NCI-H2227 treated with DMSO at 0.1 percent for 48 hours (cell line): ENCODE measurements at places on chromosomes 6 and 20.

DNA sequence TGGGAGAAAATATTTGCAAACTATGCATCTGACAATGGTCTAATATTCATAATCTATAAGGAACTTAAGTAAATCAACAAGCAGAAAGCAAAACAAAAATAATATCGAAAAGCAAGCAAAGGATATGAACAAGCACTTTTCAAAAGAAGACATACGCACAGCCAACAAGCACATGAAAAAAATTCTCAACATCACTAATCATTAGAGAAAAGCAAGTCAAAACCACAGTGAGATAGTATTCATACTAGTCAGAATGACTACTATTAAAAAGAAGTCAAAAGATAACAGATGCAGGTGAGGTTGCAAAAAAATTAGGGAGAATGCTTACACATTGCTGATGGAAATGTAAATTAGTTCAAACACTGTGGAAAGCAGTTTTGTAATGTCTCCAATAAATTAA is 410.2 kb downstream of the MMUT start:
- DNase-seq: no peak

DNA sequence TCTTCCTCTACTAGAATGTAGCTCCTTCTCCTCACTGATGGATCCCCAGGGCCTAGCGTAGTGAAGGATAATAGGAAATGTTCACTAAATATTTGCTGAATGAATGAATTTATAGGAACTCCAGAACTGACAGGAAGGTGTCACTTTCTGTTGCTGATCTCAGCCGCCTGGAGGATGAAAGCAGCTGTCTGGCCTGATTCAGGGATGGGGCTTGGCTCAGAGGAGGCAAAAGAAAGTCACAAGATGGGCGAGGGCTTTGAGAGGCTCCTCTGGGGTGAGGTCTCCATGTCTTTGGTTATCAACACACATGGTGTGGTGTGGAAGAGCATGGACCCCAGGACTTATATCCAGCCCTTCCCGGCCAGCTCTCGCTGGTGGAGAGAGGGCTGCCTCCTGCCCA is 11.5 kb upstream of the CCDC167 start:
- DNase-seq: no peak

DNA sequence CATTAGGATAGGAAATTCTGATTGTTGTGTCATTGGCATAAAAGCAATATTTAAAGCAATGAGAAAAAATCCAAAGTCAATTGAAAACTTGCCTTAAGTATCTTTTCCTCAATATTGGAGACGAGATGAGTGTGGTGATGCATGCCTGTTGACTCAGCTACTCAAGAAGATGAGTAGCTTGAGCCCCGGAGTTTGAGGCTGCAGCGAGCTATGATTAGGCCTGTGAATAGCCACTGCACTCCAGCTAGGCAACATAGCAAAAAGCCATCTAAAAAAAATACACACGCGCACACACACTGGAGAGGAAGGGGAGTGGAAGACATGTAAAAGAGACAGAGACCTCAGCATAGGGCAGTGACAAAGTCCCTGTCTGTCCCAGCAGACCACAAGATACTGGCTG is 9.7 kb upstream of the MARCKS start:
- DNase-seq: peak; percentile 40

DNA sequence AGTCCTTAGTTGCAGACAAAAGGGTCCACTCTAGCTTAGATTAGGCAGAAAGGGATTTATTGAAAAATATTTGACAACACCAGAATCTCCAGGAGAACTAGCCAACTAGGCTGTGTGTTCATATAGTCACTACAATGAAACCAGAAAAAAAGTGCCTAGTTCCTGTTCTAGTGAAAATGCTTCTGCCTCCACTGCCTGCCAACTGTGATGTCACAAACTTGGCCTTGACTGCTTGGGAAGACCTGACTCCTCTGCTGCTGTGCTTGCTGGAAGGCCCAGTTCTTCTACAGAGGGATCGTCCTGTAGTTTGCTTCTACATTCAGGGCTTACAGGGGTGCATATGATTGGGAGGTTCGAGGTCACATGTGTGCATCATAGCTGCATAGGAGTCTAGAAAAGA is 40.3 kb upstream of the XRN2 start:
- no peak for DNase-seq

DNA sequence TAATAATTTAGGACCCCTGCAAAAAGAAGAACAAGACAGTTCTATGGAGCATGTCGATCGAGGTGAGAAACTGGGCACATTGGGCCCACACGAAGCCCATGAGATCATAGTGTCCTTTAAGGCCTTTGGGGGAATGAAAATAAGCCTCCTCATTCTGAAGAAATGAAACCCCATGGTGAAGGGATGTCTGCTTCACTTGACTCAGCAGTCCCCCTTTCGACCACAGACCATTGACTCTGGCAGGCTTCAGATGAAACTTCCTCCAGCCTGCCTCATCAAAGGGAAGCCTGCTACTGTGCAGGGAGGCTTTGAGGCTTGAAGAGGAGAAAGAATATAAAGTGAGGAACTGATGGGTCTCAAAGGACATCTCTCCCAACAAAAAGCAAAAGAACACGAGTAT is 144.2 kb upstream of the FBXL4 start:
- DNase-seq: no peak

- DNase-seq: no peak
Measured at GRCh38 chr6:157538168-157538567, 157.2 kb downstream of the ZDHHC14 start.

- no peak for DNase-seq
Measured at GRCh38 chr6:143555582-143555981, 44.1 kb upstream of the FUCA2 start.

- DNase-seq: no peak
Measured at GRCh38 chr6:154356113-154356512, 490 bp downstream of the IPCEF1 start.

DNA sequence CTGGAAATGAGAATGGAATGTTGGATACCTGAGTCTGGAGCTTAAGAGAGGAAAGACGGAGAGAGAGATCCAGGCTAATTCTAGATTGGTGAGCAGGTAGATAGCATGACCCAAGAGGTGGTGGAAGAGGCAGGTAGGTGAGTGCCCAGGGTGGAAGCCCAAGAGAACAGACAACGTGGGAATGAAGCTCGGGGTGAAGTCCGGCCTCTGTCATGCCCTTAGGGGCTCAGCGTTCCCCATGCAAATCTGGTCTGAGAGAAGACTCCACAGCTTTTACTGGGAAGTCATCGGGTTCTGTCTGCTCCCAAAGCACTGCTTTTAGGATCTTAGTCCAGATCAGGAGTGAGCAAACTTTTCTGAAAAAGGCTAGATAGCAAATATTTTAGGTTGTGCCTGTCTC is 3.6 kb downstream of the NELFCD start:
- DNase-seq: no peak

DNA sequence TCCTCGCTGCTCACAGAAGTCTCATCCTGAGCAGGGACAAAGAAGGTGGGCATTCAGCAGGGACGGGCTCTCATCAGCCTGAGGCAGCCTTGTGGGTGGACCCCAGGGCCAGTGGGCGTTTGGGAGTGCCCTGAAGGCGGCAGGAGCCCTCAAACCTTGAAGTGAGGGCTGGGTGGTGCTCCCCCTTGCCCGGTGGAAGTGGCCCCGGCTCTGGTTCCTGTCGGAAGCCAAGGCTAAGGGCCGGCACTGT is 110.5 kb downstream of the NOL4L start:
- DNase-seq: no peak

DNA sequence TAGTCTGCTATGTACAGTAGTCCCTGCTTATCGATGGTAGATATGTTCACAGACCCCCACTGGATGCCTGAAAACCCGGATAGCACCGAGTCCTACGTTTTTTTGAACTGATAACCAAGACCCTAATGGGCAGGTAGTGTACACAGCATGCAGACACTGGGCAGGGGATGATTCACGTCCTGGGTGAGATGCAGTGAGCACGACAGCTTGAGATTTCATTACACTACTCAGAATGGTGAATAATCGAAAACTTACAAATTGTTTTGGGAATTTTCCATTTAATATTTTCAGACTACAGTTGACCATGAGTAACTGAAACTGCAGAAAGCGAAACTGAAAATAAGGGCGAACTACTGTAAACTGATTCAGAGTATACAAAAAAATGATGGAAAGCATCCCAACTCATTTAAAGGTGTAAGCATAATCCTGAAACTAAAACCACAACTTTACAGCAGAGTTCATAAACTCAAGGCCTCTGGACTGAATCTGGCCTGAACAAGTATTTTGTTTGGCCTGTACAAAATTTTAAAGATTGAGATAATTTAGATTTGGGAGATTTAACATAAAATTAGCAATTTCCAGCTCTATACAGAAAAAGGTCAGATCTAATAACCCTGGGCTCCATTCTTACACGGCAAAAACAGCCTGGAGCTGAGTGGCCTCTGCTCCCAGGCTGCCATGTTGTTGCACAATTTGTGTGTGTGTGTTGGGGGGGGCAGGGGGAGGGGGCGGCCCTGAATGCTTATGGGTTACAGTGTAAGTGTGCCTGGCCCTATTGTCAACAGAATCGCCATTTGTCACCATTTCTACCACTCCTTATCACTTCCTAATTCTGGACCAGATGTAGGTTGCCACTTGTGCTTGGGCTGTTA is 34.9 kb downstream of the RNF24 start:
- peak; percentile 28 for DNase-seq

GRCh38 chr6:13285705-13286104 is 42.6 kb downstream of the TBC1D7 start:
- DNase-seq: no peak

- no peak for DNase-seq
Measured at GRCh38 chr6:137550535-137550934, 56.3 kb upstream of the OLIG3 start.

DNA sequence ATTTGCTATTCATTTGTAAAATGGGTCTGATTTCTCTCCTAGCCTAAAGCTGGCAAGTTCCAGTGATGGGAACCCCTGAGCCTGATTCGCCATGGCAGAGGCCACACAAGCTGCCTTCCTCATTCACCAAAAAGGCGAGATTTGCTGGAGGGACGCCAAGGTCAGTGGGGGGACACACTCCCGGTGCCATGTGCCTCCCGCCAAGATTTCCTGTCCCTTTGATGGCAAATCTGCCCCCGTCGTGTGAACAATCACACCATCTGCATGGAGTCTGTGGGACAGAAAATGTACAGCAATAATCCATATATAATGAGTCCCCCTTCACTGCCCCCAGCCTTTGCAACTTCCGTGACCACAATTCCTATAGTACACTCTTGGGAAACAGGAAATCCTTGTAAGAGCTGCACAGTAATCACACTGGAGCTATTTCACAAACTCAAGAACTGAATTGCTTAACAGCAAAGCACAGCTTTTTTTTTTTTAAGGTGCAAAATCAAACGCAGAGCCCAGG is 15.7 kb upstream of the IGF2R start:
- no peak for DNase-seq

- no peak for DNase-seq
Measured at GRCh38 chr6:75419416-75419815, 74.2 kb downstream of the FILIP1 start.

GRCh38 chr6:141744194-141744925 is 388.4 kb upstream of the GJE1 start:
- DNase-seq: no peak

DNA sequence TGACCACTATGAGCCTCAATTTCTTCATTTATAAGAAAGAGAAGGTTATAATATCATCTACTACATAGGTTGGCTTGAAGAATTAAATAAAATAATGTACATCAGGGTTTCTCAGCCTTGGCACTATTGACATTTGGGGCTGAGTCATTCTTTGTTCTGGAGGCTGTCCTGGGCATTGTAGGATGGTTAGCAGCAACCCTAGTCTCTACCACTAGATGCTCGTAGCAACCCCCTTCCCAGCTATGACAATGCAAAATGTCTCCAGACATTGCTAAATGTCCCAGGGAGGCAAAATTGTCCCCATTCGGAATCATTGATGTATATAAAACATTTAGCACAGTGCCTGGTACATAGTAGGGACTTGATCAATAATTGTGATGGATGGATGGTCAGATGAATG is 152.1 kb downstream of the KHDC1L start:
- DNase-seq: no peak

- no peak for DNase-seq
Measured at GRCh38 chr6:34922177-34922663, 33.2 kb downstream of the ANKS1A start.

DNA sequence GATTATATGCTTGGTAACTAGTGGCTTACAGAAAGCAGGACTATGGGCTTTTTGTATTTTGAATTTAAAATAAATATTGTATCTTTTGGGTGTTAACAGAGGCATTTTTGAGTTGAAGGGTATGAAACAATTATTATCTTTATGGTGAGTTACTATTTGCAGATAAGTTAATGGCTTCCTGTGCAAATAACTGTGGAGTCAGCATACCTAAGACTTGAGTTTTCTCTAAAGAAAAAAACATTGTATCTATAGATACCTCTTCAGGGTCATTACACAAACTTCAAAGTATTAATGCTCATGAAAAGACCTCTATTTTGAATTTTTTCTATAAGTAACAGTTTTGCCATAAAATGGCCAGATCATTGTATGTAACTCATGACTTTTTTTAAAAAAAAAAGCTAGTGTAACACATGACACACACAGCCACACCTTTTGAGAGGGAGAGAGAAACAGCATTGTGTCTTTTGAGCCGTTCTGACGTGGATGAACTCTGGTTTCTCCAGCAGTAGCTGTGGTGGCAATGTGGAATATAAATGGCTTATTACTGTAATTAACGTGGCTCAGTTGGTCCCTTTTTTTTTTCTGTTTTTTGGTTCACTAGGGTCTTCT is 36.3 kb downstream of the PLEKHG1 start:
- peak; percentile 25 for DNase-seq

DNA sequence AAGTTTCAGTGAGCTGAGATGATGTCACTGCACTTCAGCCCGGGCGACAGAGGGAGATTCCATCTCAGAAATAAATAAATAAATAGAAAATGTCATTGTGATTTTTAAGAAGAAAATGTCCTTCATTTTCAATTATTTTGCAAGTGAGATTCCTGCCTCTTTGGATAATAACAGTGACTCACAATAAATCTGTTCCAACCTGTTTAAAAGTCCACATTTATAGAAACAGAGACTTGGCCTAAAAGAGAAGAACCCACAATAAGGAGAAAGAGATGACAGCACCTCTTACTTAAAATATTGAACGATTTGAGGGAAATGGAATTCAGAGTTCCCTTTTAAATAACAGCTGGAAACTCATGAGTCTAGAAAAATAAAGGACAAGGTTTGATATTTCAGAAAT is 373.4 kb upstream of the NOX3 start:
- DNase-seq: no peak

- no peak for DNase-seq
Measured at GRCh38 chr6:118709859-118710350, 58.5 kb upstream of the CEP85L start.

GRCh38 chr6:94045099-94045829 is 625.9 kb upstream of the EPHA7 start:
- DNase-seq: peak; percentile 94

GRCh38 chr6:111406200-111406721 is 76.8 kb downstream of the REV3L start:
- no peak for DNase-seq

- no peak for DNase-seq
Measured at GRCh38 chr6:85772641-85773040, 130.0 kb upstream of the SYNCRIP start.

DNA sequence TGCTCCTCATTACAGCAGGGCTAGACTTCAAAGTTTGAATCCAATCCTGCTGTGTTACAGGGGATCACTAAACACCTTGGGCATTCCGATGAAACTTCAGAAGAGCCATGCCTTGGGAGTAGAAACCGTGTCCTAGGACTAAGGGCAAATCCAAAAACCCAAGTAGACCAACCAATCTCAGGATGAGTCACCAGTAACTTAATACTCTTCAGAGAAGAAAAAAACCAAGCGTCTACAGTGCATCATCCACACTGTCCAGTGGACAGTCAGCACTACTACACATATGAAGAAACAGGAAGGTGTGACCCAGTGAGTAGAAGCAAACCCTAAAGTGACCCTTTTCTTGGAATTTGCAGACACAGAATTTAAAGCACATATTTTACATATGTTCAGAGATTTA is 39.5 kb upstream of the VAPB start:
- no peak for DNase-seq

- no peak for DNase-seq
Measured at GRCh38 chr20:695165-695866, 19.7 kb upstream of the SCRT2 start.
